ENCODE measurements at places on chromosomes 1 and 21.

DNA sequence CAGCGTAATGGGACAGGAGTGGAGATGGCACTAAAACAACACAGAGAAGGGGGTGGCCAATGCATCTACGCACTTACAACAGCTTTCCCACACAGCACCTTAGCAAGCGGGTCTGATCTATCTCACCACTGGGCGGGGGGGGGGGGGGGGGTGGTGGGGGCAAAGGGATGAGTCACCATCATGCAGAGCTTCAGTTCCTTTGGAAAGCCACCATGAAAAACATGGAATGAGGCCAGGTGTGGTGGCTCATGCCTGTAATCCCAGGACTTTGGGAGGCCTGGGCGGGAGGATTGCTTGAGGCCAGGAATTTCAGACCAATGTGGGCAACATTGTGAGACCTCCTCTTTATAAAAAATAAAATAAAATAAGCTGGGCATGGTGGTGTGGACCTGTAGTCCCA, 47.2 kb downstream of the KLHDC7A start:
- no peak for ATAC-seq

DNA sequence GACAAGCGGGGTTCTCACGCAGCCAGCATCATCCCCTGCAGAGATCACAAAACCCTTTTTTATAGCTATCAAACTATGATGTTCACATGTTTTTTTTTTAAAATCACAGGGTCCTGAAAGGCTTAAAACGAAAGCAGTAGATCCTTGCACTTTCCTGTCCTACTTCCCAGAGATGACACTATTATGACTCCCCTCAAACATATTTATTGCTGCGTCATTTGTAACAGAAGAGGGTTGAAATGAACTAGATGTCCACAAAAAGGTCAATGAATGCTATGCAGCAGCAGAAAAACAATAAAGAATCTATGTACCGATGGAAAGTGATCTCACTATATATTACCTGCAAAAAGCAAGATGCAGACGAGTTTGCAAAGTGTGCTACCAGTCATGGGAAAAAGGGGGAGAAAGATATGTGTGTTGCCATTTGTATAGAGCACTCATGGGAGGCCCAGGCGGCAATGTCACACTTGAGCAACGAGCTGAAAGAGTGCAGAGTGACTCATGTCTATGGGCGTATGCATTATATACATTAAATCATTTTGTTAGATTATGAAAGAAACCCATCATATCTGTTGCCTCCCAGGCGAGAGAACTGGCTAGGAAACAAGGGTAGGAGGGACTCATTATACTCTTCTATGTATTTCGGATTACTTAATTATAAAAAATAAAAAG, 68.9 kb upstream of the PARP1 start:
- no peak for ATAC-seq

GRCh38 chr1:7609311-7609994, 161.6 kb upstream of the VAMP3 start:
- no peak for ATAC-seq

- no peak for ATAC-seq
Measured at GRCh38 chr1:228982637-228983036, 247.4 kb downstream of the RHOU start.

DNA sequence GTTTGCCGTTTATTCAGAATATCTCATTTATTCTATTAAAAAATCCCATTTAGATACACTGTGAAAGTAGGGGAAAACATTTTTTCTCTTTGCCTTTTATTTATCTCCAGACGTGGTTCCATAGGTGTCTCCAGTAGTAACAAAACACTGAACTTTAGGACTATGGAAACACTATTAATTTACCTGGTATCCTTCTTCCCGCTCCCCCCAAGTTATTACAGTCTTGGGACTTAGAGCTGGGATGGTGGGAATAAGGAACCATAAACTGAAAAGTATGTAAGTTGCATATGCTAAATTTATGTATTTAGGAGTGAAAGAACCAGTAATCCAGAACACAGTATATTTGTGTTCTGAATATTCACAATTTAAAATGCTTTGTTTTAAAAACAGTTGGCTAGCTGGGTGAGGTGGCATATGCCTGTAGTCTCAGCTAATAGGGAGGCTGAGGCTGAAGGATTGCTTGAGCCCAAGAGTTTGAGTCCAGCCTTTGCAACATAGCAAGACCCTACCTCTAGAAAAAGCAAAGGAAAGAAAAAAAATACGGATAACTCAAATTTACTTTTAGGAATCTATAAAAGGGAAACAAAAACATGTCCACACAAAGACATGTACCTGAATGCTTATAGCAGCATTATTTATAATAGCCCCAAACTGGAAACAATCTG, 3.1 kb downstream of the DNAJB4 start:
- no peak for ATAC-seq

GRCh38 chr1:93773049-93773838, 91.6 kb upstream of the BCAR3 start:
- ATAC-seq = no peak

- no peak for ATAC-seq
Measured at GRCh38 chr1:212987702-212988322, 27.9 kb downstream of the ANGEL2 start.

- no peak for ATAC-seq
Measured at GRCh38 chr21:34808569-34809204, 139.9 kb downstream of the CLIC6 start.

- ATAC-seq = no peak
Measured at GRCh38 chr1:171611306-171611705, 10.7 kb upstream of the MYOCOS start.

- no peak for ATAC-seq
Measured at GRCh38 chr21:42312626-42313104, 2.5 kb downstream of the TFF3 start.

GRCh38 chr1:194445244-194445643, 1258.8 kb upstream of the B3GALT2 start:
- ATAC-seq = no peak

DNA sequence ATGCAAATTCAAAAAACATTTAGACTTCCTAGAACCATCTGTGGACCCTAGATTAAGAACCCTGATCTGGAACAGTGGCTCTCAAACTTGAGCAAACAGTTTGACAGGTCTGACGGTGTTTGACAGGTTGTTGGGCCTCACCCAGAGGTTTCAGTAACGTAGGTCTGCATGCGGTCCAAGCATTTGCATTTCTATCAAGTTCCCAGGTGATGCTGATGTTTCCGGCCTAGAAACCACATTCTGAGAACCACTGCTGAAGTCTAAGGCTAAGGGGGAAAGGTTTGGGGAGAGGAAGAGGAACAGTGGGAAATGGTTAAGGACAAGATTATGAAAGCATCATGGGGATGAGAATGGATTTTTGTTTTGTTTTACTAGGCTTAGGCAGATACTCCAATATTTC, 48.6 kb downstream of the MDM4 start:
- peak; percentile 19 for ATAC-seq

DNA sequence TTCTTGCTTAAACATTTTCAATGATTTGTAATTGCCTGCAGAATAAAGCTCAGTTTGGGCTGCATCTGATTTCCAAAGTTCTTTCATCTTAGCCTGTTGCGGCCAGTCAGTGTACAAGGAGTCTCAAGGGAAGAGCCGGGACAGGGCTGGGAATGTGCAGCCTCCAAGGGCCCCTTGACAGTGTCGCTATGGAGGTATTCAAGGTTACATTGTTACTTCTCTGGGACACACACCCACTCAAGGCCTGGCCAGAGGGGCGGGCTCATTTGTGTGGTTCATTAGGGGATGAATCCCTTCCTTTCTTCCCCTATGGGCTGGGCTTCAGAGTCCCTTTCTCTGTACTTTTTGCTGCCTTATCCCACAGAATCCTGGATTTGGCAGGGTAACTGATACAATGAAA, 107.6 kb upstream of the CSF3R start:
- ATAC-seq = no peak

- no peak for ATAC-seq
Measured at GRCh38 chr1:86082183-86082582, 74.4 kb downstream of the COL24A1 start.

DNA sequence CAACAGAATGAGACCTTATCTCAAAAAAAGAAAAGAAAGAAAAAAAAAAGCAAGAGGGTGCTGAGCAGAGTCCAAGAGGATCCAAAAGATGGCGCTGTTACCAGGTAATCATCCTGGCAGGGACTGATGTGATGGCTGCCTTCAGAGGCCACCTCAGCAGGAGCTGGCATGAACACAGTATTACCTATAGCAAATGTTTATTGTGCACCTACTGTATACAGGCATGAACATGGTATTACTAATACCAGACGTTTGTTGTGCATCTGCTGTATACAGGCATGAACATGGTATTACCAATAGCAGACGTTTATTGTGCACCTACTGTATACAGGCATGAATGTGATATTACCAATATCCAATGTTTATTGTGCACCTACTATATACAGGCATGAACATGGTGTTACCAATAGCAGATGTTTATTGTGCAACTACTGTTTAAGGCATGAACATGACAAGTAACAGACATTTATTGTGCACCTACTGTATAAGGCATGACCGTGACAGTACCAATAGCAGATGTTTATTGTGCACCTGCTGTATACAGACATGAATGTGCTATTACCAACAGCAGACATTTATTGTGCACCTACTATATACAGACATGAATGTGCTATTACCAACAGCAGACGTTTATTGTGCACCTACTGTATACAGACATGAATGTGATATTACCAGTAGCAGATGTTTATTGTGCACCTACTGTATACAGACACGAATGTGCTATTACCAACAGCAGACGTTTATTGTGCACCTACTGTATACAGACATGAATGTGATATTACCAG, 115.1 kb upstream of the TMEM51 start:
- ATAC-seq = no peak

DNA sequence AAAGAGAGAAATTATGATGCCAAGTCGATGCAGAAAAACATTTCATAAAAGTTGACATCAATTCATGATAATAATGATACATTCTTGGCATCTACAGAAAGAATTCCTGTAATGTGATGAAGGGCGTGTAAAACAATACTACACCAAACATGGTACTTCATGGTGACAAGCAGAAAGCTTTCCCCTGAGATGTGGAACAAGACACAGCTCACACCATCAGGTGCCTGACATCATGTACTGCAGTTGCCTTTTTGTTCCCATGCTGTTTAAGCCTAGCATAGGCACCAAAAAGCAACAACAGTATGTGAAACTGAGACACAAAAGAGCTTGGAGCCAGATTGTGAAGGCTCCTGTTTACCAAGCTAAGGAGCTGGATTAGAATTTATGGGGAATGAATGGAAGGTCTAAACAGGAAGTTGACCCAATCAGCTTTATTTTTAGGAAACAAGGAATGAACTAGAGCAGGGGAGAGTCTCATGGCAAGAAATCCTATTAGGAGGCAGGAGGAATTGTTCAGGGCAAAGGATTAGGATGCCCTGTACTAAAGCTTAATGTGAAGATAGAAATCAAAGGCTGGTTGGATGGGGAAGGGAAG, 67.2 kb downstream of the SYDE2 start:
- ATAC-seq = no peak

GRCh38 chr1:207751790-207752455, at the start of gene CD46:
CD46 (plus strand) TSS chr1:207752054; CDS start chr1:207752213, 159 bp downstream.
- peak; percentile 99 for ATAC-seq

DNA sequence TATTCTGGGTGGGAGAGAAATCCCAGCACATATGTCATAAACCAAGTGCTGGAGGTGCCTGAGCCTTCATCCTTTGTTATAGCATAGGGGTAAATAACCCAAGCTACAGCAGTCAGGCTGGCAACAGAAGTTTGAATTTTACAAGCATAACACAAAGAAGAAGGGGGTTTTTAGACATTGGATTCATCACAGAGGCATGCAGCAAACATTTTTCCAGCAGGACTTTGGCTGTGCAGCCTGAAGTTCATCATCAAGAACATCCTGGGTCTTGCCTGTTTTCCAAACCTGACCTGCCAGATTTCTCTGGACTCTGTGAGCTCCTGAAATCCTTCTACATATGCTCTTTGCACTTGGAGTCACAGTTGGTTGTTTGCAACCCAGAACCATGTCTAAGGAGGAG, 16.2 kb downstream of the PTGER3 start:
- no peak for ATAC-seq

DNA sequence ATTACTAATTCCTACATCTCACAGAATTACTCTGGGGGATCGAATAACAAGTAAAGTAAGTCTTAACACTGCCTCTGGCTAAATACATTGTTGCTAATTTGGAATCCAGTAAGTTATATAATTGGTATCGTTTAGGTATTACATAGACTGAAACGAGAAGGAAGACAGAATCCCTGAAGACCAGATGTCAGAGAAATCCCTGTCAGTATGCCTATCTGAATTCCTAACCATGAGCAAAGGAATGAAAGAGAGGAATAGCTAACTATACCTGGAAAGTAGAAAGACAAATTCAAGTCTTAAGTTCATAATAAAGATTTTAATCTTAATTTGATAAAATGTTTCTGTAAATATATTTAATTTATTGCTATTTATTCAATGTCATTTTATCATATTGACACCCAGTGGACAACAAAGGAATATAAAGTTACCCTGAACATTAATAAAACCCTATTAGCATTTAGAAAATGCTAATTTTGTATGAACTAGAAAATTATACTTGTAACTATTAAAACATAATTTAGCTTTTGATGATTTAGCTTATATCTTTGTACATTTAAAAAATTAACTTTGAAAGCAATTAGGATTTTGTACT, 11.4 kb downstream of the DEPDC1 start:
- no peak for ATAC-seq

- no peak for ATAC-seq
Measured at GRCh38 chr1:168004531-168004930, 67.7 kb upstream of the MPC2 start.

GRCh38 chr1:201217851-201218250, 27.2 kb downstream of the IGFN1 start:
- ATAC-seq = no peak

GRCh38 chr1:68811806-68812205, 314.9 kb upstream of the DEPDC1 start:
- no peak for ATAC-seq

GRCh38 chr1:17168091-17168876, 36.6 kb upstream of the PADI1 start:
- ATAC-seq = no peak

DNA sequence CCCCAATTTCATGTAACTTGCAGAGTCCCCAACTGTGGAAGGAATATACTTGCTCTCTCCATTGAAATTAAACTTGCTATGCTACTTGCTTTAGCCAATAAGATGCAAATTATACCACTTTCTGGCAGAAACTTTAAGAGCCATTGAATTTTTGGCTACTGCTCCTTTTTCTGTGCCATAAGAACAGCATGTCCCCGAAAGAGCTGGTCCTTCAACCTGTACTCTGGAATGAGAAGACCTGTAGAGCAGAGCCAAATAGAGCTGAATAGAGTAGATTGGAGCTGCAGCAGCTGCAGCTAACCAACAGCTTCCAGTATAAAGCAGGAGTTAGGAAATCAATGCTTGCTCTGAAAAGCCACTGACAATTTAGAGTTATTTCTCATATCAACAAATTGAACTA, 472.3 kb upstream of the B3GALT2 start:
- ATAC-seq = no peak

- ATAC-seq = no peak
Measured at GRCh38 chr1:231964961-231965360, 338.4 kb downstream of the DISC1 start.

All from activated CD4-positive, CD25-positive, alpha-beta regulatory T cell treated with anti-CD3 and anti-CD28 coated beads, Interleukin-2, amount 50 U/mL, for 24 hours (primary cell).